ENCODE measurements at places on chromosomes 4 and X.
A peak's percentile ranks its signal among the peaks of the same experiment; 100 is the strongest.

DNA sequence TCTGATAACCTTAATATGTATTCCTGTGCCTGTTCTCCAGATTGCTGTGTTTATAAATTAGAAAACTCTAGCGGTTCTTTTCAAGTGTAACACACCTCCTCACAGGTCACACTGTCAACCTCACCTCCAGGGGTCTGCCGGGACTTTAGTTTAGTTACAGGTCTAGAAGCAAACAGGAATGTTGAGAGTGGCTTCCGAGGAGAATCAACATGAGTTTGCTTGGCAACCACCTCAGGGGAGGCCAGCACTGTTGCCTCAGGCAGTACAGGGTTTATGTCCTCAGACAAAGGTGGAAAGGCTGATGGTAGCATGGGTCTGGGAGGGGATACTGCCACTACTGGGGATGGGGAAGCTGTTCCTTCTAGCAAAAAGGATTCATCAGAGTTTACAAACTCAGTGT lies 438.0 kb downstream of the DTHD1 start:
- DNase-seq, result no peak

- DNase-seq, result peak; percentile 52
Observed at GRCh38 chr4:184506527-184507121, 32.3 kb upstream of the IRF2 start.

DNA sequence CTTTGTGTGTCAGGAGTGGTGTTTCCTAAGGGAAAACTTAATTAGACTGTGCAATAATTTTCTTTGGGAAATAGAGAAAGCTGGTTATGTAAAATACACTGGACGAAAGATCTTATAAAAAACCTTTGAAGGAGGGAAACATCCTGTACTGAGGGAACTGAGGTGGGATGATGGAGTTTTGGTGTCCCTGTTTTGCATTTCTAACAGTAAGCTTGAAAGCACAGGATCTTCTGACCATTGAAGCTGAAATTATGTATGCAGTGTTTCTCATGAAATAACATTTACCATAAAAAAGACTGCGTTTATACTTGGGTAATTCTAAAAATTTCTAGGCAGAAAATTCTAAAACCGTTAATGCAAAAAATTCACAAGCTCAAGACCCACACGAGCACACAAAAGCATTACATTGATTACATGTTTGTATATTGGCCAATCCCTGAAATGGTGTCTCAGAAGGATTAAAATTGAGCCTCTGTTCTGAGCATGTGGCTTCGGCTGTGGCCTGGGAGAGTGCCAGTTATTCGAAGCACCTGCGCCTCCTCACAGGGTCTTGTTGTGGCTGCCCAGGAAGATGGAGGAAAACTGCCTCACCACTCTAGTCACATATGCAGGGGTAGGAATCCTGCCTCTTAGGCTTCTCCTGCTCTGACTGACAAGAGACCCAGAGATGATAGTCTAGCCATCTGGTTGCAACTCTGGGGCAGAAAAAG lies 49.5 kb downstream of the JADE3 start:
- DNase-seq, result no peak

DNA sequence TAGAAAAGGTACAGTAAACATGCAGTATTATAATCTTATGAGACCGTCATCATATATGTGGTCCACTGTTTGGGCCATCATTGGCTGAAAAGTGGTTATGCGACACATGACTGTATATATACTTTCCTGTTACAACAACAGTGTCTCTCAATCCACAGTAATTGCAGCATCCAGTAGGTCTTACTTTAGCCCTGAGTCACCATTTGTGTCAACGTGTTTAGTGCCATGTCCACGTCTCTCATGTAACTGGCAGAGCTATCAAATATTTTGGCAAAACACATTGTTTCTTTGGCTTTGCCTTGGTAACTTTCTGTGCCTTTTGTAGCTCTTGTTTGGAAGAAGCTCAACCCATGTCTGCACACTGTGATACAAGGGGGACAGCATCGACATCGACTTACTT lies 73.8 kb downstream of the CD38 start:
- no peak for DNase-seq

GRCh38 chr4:173405840-173406606 lies 7.1 kb upstream of the SCRG1 start:
- DNase-seq, result no peak

DNA sequence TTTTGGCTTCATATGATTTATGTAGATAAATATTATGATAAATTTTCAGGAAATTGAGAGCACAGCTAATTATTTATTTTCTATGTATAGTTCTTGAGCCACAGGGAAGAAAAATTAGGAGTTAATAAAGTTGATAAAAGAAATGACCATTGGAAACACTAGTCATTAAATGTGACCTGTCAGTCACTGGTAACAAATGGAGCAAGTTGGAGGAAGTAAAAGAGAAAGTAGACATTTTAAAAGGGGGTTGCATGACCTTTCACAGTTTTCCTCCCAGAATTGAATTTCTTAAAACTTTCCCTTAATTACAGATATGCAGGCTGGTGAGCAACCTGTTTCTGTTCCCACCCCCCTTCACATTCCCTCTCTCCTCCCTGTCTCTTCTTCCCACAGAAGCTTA lies 5.3 kb downstream of the SMIM9 start:
- no peak for DNase-seq

GRCh38 chr4:94342694-94343093 lies at the start of gene HPGDS:
Gene HPGDS, minus strand, starts transcription at chr4:94342836. Its CDS starts 8,207 bp downstream, at chr4:94334629.
- DNase-seq, result no peak

- DNase-seq, result peak; percentile 56
Observed at GRCh38 chrX:120358737-120359456, 3.0 kb upstream of the ATP1B4 start.

DNA sequence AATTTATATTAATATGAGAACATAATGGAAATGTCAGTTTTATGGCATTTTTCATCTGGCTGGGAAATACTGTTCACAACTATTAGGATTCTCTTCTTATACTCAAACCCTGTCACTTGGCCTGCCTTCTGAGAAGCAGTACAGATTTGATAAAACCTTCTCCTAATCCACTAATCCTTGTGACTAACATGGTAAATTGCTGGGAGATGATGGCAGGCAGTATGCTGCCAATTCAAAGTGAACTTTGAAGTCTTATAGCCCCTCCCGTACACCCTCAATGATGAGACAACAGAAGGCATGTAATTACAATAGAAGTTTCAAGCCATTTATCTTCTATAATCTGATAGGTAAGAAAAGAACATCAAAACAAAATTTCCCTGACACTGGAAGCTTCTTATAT lies 36.9 kb downstream of the PAQR3 start:
- DNase-seq, result no peak

GRCh38 chr4:70761276-70761816 lies 39.6 kb downstream of the RUFY3 start:
- no peak for DNase-seq

GRCh38 chr4:148061141-148061481 lies 329.2 kb downstream of the ARHGAP10 start:
- no peak for DNase-seq

DNA sequence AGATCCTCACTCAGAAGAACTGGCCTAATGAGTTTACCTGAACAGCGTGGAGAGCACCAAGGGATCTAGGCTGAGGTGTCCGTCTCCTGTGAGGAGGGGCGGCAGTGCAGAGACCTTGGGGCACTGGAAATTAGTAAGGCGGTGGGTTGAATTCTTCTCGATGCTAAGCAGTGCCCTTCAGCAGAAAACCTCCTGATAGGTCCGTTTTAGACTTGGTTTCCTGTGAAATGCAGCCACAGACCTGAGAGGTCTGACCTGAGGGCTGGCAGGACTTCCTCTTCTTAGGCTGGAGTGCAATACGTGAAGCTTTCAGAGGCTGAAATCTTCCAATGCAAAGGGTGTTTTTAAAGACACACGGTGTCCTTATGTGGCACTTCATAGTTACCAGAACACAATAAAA lies at the start of gene CLNK:
Gene CLNK, minus strand, starts transcription at position 138 of the 400 bp plus-strand sequence. CDS start 16,899 bp downstream, outside the sequence.
- DNase-seq, result no peak

- DNase-seq, result no peak
Observed at GRCh38 chrX:46912603-46913491, 626 bp downstream of the JADE3 start.

- no peak for DNase-seq
Observed at GRCh38 chrX:46279925-46280313, 265.3 kb downstream of the ZNF674 start.

DNA sequence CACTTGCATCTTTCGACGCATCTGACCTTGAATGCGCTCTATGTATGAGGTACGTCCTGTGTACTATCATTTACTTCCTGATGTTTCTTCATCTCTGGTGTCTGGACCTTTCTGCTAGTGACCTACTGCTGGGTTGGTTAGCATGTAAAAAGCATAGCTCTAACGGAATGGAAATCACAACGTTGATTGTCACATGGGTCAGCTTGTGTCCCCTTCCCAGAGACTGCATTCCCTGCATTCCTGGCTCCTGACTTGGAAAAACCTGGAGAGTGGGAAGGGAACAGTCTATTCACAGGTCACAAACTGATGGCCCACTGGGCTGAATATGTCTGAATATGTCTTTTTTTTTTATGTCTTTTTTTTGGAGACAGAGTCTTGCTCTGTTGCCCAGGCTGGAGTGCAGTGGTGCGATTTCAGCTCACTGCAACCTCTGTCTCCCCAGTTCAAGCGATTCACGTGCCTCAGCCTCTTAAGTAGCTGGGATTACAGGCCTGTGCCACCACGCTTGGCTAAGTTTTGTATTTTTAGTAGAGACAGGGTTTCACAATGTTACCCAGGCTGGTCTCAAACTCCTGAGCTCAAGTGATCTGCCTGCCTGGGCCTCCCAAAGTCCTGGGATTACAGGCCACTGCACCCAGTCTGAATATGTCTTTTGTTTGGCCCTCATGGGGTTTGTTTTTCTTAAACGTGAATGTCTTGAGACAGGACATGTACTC lies 16.3 kb downstream of the LONRF3 start:
- no peak for DNase-seq

DNA sequence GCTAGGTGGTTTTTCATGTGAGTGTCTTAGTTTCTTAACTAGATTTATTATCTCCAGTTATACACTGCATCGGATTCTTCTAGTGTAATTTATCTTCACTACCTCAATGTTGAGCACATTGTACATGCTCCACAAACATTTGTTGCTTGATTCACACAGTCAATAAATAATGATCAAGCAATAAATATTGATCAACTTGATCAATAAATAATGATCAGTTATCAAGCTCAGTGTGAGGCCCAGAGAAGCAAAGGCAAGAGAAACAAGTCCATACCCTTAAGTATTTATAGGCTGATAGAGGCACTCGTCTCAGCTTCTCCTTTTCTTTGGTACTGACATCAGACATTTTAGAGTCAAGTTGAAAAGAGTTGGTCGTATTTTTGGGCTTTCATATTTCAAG lies 5.1 kb upstream of the VBP1 start:
- DNase-seq, result no peak
